Thyroid gland (tissue), 4 donors: ENCODE measurements at places on chromosomes 3 and 15. TPM values are rescaled to one million over a fixed set of nuclear protein-coding genes. Genes with fewer than 3 reads are reported as not detected.

- no peaks in the 10 kb centered on the region for H3K4me1 ChIP-seq
- no peak overlapping the region for H3K27ac ChIP-seq
- no peak overlapping the region for H3K4me3 ChIP-seq
- no peaks in the 10 kb centered on the region for H3K27me3 ChIP-seq
Measured at GRCh38 chr15:88997531-88997930, 84.4 kb upstream of the MFGE8 start.

MST1R gene
- 1.7 TPM for total RNA-seq

BFSP2 gene
- not detected for total RNA-seq

DNA sequence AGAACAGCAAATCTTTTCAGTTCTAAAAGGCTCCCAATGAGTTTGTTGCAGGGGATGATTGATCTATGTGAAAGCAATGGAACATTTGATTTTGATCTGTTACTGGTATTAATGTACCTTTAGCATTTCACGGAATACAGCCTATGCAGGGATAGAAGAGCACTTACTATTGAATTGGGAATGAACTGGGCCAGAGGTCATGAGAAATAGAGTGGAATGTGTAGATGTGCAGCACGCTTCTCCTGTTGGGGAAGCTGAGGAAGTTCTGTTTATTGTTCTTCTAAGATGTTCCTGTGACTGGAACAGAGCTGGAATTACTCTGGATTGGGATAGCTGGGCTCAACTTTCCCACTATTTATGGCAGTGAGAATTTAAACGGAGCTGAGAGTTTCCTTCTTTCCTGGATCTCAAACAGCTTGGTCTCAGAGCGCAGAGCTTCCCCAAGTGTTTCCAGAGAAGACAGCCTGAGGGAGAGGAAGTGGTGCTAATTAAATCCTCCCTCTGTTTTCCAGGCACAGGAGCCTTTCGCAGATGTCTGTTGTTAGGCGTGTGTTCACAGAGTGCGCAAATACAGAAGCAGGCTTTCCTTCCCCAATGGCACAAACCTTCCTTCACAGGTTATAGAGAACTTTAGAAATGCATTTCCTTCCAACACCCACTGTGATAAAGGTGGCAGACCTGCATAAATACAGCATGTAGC, 32.5 kb downstream of the TPRG1 start:
- H3K27ac ChIP-seq, result no peak overlapping the region
- no peak overlapping the region for H3K4me3 ChIP-seq
- no peaks in the 10 kb centered on the region for H3K27me3 ChIP-seq
- no peaks in the 10 kb centered on the region for H3K36me3 ChIP-seq
- DNase-seq, result no peak

- DNase-seq, result no peak
- H3K4me3 ChIP-seq, result no peak overlapping the region
- H3K27ac ChIP-seq, result no peak overlapping the region
- no peaks in the 10 kb centered on the region for H3K36me3 ChIP-seq
- H3K27me3 ChIP-seq, result no peaks in the 10 kb centered on the region
Measured at GRCh38 chr15:85305050-85305449, 75.4 kb upstream of the AKAP13 start.

CNTN6 gene
- 7.7 TPM for total RNA-seq

DNA sequence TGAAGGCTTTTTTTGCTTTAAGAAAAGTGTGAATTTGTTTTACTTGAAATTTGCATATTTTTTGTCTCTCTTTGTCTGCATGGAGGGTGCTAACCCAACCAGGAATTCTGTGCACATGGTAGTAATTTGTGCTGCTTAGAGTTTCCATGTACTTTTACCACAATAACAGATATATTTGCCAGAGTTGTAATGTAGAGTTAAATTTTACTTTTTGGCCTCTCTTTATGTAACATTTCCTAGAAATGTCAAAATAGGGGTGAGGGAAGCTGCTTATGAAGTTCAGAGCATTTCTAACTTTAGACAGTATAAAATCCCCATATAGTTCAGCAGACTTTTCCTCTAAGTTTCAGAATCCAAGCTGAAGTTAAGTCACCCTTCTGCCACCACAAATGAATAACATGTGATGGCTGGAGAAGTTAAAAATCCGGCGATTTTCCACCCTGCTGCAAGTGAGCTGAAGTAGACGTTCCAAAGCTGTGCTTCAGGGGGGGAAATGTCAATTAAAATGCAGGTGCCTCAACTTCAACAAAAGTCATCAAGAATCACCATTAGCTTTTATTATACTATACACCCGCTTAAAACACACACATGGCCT, 385.7 kb upstream of the NR2F2 start:
- no peak for DNase-seq
- H3K4me1 ChIP-seq, result no peaks in the 10 kb centered on the region
- no peaks in the 10 kb centered on the region for H3K27me3 ChIP-seq
- no peaks in the 10 kb centered on the region for H3K36me3 ChIP-seq

DNA sequence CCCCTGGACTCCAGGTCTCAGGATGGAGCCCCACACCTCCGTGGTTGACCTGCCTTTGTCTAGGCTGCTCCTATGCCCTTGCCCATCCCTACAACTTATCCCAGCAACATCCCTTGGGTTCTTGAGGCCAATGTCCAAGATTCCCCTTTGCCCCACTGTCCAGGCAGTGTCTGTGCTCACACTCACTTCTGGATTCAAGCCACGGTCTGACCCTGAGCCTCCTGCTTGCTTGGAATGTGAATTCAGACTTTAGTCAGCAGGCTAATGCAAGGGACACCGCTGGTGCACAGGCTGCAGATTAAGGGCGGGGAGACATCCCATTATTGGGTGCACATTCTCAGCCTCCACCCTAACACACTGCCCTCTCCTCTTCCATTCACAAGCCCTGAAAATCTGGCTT, 154.1 kb downstream of the WNT5A start:
- no peaks in the 10 kb centered on the region for H3K27me3 ChIP-seq
- no peak overlapping the region for H3K4me3 ChIP-seq
- no peaks in the 10 kb centered on the region for H3K4me1 ChIP-seq

DNA sequence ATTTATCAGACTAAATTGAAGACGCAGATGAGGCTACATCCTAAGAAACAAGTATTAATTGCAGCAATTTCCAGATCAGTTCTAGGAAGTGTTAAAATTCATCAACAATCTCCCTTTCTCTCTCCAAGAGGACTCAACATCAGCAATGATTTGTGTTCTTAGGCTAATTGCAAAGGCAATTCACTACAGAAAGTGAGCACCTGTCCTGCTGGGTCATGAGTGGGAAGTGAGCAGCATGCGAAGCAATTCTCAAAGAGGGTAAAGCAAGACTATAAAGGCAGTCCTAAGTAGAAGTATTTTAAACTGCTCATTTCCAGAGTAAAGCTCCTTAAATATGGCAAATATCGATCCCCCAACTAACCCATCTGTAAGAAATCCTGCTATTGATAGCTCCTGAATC, 1191.0 kb upstream of the ALCAM start:
- no peak for DNase-seq
- H3K4me1 ChIP-seq, result no peaks in the 10 kb centered on the region
- no peaks in the 10 kb centered on the region for H3K27me3 ChIP-seq
- H3K27ac ChIP-seq, result no peak overlapping the region
- H3K36me3 ChIP-seq, result no peaks in the 10 kb centered on the region
- no peak overlapping the region for H3K4me3 ChIP-seq

GRCh38 chr3:14124223-14124614, 451 bp downstream of the CHCHD4 start:
- no peaks in the 10 kb centered on the region for H3K27me3 ChIP-seq
- H3K4me1 ChIP-seq, result peaks cover 26% of the 10 kb centered on the region
- H3K27ac ChIP-seq, result peak overlapping the region; percentile 66

DNA sequence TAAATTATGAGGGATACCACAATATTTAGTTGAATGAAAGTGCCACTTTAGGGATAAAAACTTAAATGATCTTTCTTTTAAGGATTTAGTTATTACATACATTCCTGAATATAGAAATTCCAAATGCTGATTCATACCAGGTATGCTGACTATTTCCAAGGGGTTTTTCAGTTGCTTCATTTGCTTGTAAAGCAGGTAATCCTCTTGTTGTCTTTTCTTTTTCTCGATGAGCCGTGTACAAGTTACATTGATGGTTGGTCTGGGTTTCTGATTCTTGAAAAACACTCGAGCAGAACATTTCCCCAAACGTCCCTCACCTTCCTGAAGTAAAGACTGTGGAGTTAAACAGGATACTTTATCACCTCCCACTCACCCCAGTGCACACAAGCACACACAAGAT, 21.7 kb downstream of the RARRES1 start:
- no peak overlapping the region for H3K27ac ChIP-seq
- H3K4me1 ChIP-seq, result peaks cover 9% of the 10 kb centered on the region
- no peaks in the 10 kb centered on the region for H3K27me3 ChIP-seq

- no peak for DNase-seq
- H3K4me3 ChIP-seq, result no peak overlapping the region
- H3K27me3 ChIP-seq, result no peaks in the 10 kb centered on the region
Measured at GRCh38 chr3:177281292-177282118, 84.2 kb upstream of the TBL1XR1 start.

DNA sequence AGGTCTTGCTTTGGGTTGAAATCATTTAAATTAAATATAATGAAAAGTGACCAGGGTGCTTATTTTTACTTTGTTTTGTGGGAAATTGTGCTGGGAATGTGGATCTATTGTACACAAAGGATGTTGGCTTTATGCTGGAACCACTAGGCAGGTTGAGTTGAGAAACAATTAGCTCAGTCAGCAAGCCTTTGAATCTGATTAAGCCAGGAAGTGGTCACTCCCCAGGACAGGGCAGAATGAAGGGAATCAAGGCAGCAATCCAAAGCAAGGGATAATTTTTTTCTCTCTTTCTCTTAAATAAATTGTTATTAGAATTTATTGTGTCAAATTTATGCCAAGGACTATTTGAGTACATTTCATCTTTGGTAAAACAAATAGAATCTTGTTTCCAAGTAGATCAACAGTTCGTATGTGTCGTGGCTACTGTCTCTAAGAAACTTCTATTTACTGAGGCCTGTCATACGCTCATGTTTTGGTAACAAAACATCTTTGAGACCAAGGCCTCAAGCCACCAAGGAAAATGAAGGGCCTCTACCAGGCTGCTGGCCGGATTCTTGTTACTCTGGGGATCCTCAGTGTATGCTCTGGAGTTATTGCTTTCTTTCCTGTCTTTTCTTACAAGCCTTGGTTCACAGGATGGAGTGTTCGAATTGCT, at the start of gene TMEM212:
Gene TMEM212 (plus strand): TSS at position 486 of the 655 bp plus-strand sequence. CDS start 35 bp downstream, at position 521.
- peaks cover 27% of the 10 kb centered on the region for H3K4me1 ChIP-seq
- no peak within 1 kb of the TSS for H3K4me3 ChIP-seq
- H3K36me3 ChIP-seq, result no peaks in the 10 kb centered on the region
- H3K27me3 ChIP-seq, result no peaks in the 10 kb centered on the region

GRCh38 chr3:37729119-37729518, 132.6 kb upstream of the CTDSPL start:
- no peak for DNase-seq
- no peaks in the 10 kb centered on the region for H3K36me3 ChIP-seq
- no peaks in the 10 kb centered on the region for H3K27me3 ChIP-seq
- peaks cover 50% of the 10 kb centered on the region for H3K4me1 ChIP-seq
- no peak overlapping the region for H3K4me3 ChIP-seq
- H3K27ac ChIP-seq, result no peak overlapping the region

RAB11A gene
- 340 TPM for total RNA-seq

DNA sequence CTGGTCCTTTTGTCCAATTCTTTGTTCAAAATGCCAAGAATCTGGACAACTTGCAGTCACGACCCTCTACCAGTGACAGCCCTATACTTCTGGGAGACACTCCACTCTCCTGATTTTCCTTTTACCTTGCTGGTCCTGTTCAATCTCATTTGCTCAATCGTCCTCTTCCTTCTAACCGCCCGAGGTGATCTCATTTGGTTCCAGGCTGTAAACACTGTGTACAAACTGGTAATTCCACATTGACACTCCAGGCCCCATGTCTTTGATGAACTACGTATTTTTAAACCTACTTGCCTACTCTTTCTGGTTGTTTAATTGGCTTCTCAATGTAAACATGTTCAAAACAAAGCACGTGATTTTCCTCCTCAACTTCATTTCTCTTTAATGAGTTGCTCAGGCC, 23.7 kb upstream of the C3orf49 start:
- no peaks in the 10 kb centered on the region for H3K27me3 ChIP-seq
- H3K27ac ChIP-seq, result no peak overlapping the region
- no peak overlapping the region for H3K4me3 ChIP-seq
- H3K4me1 ChIP-seq, result no peaks in the 10 kb centered on the region
- DNase-seq, result no peak

PLA2G4D gene
- total RNA-seq, result not detected

DNA sequence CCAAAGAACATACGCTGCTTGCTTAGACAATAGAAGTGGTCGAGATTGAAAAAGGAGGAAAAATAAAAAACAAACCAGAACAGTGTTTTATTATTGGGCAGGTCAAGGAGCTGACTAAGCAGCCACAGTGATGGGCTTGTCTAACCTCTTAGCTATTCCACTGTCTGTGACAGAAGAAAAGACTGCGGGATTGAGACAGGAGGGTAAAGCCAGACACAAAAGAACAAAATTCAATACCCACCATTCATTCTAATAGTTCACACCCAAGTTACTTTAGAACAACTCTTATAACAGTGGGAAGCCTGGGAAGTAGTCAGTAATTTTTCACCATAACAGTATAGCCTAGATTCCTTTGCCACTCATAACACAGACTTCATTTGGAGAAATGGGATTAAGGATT, 435.4 kb downstream of the MFSD1 start:
- H3K36me3 ChIP-seq, result no peaks in the 10 kb centered on the region
- H3K27me3 ChIP-seq, result no peaks in the 10 kb centered on the region
- H3K4me1 ChIP-seq, result no peaks in the 10 kb centered on the region
- H3K27ac ChIP-seq, result no peak overlapping the region
- DNase-seq, result no peak

DNA sequence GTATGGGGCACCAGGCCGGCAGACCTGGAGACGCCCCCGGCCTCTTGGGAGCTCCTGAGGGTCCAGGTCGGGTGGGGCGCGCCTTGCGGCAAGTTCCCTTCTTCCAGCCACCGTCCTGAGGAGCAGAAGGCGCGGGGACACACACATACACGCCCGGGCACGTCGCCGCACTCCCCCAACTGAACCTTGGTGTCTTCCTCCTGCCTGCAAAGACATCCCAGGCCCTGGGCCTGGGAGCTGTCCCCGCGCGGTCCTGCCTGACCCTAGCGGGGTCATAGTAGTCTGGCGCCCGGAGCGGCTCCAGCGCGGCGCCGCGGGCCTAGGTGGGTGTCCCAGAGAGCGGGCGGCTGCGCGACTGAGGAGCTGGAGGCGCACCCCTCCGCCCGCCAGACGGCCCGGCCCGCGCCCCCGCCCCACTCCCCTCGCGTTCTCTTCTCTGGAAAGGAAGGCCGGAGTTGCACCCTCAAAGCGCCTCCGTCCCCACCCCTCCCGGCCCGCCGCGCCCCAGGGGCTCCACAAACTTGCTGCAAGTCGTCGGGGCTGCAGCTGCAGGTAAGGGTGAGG, 185.9 kb upstream of the LINGO1 start:
- peaks cover 30% of the 10 kb centered on the region for H3K4me1 ChIP-seq
- no peak for DNase-seq
- peaks cover 16% of the 10 kb centered on the region for H3K27me3 ChIP-seq
- H3K4me3 ChIP-seq, result no peak overlapping the region

DNA sequence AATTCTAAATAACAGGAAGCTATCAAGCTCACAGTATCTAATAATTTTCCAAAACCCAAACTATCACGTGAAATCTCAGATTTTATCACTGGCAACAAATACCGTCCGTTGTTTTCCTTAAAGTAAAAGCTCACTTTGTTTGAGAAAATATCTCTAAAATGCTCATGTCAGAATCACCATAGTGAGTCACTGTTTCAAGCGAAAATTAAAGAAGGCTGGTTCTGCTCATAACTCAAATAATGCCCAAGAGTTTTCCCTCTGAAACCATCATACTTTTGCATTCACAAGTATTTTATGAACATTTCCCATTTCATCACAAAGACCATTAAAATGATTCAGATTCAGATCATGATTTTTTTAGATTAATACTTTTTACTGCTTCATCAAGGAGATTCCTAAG, 50.6 kb downstream of the TBL1XR1 start:
- no peaks in the 10 kb centered on the region for H3K36me3 ChIP-seq
- peaks cover 91% of the 10 kb centered on the region for H3K4me1 ChIP-seq
- DNase-seq, result no peak
- H3K27ac ChIP-seq, result no peak overlapping the region
- no peaks in the 10 kb centered on the region for H3K27me3 ChIP-seq
